ENCODE measurements at places on chromosomes 3 and 15.

DNA sequence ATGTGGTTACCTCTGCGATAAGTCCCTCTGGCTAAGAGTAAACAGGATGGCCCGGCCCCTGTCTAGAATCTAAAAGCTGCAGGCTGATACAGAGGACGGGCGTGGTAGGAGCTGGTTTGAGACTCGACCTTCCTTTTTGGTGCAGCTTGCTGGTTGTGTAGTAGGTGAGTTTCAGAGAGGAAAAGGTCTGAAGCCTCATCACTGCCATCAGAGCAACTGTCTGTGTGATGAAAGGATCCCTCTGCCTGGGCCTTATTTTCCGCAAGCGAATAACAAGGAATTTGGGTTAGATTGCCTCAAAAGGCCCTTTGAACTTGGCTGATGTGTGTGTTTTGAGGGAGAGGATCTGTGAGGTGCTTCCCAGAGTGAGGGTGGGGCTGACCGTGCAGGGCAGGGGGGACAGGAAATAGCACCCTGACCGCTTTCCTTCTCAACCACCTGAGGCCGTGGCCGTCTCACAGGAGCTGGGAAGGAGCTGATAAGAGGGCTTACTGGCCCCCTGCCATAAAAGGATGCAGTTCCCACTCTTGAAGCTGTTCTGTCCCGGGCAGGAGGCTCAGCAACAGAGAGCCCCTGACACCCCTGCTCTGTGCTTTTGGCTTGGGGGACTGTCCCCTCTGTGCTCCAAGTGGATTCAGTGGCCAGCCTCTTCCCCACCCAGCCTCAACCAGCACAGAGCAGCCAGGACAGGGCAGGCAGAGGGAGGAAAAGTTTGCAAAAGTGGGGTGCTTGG lies 45.6 kb upstream of the TFRC start:
- DNase-seq, result no peak

- DNase-seq, result no peak
These were observed 15.7 kb upstream of the TBC1D23 start for GRCh38 chr3:100245136-100245535.

DNA sequence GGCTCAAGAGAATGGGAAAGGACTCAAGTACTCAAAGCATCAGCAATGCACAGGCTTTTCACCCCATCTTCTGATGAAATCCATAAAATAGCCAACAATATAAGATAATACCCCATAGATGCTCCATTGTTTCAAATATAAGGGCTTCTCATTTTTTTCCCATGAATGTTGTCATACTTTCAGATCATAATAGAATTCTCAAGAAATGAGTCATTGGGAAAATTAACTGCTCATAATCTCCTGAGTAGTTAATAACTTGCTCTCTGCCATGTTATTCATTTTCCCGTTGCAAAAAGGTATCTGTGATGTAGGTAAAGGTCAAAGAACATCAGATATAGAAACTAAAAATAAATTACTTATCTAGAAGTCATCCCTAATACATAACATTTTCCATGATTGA lies 121.9 kb downstream of the NSUN3 start:
- DNase-seq, result no peak

- no peak for DNase-seq
These were observed 21.1 kb downstream of the OXNAD1 start for GRCh38 chr3:16286161-16286560.

- no peak for DNase-seq
These were observed 40.5 kb downstream of the IL5RA start for GRCh38 chr3:3069723-3070122.

- DNase-seq, result no peak
These were observed 32.6 kb upstream of the GYG1 start for GRCh38 chr3:148958696-148959095.

DNA sequence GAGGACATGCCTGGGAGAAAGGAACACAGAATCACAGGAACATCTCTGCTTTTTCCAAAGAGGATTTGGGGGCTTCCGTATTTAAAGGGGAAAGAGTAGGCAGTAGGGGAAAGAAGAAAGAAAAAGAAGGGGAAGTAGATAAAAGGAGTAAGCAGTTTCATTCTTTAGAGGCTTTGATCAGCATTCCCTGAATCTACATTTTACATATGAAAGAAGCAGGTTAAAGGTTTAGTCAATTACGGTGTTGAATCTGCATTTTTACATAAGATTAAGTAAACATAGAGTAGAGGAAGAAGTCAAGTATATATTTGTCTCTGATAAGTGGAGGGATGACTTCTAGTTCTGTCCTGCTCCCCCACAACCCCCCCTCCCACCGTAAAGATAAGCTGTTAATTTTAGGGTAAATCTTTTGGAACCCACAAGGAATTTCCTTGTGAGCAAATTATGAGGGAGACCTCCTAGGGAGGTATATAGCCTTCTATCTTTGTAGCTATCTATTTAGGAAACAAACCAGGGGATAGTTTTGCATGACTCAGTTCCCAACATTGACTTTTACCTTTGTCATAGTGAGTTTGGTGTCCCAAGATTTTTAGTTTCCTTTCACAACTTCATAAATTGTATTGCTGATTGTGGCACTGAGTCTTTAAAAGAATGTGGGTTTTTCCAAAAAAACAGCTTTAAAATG lies 8.7 kb upstream of the P2RY12 start:
- DNase-seq, result no peak

DNA sequence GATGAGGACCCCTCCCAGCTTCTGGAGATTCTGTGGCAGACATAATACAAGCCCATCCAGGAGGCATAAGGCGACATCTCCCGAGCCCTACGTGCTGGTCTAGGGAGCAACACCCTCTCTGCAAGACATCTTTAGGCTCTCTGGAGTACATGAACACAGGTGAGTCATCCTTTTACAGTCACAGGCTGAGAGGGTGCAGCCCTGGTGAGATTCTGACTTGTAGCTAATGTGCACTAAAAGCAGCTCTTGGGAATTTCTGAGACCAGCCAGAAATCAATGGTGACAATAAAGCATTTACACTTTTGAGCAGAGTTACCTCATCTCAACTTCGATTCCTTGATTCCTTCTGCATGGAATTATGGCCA lies 131.1 kb downstream of the XXYLT1 start:
- no peak for DNase-seq

DNA sequence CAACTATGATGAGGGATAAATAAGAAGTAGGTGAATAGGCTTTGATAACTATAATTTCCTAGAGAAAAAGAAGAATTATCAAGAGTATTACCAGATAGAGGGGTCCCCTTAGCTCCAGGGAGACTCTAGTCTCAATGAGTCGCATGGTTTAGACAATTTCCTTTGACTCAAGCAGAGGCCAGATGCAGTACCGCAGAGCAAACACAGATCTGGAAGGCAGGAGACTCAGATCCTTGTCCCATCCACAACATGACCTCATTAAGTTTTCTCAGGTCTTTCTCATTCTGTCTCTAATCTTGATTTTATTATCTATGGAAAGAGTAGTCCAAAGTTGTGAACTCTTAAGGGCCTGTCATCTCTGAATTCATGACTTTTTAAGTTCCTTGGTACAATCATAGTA lies 987.9 kb downstream of the NTRK3 start:
- DNase-seq, result no peak

DNA sequence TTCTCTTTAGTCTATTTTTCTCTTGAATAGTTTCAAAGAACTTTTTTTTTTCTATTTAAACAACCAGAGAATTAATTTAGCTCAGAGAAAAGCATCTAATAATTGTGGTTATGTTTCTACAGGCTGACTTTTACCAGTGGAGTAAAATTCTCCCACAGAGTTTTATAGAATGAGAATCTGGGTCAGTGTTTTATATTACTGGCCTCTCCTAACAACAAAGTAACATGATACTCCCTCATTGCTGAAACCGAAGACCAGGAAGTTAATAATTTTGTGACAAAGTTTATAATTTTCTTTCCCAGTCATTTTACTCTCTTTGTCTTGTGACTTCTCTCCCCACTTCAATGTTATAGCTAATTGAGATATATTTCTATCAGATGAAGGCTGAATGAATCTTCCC lies 946.9 kb downstream of the EPHA3 start:
- DNase-seq, result no peak

GRCh38 chr15:33200444-33200843 lies 5.9 kb upstream of the FMN1 start:
- DNase-seq, result no peak

DNA sequence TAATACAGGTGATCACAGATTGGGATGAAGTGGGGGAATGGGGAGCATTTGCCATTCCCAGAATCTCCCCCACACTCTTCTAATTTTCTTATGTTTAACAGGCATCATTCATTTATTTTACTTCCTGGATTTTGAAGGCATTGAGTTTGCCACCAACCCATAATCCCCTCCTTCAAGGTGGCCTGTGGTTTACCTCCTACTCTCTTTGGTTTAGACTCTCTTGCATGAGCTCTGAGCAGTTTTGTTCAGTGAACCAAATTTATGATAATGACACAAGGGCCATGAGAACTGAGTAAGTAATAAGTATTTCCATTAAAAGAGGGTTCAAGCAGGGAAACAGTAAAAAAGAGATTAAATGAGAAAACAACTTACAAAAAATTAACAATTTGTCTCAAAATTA lies 703.1 kb upstream of the CFAP20DC start:
- no peak for DNase-seq

DNA sequence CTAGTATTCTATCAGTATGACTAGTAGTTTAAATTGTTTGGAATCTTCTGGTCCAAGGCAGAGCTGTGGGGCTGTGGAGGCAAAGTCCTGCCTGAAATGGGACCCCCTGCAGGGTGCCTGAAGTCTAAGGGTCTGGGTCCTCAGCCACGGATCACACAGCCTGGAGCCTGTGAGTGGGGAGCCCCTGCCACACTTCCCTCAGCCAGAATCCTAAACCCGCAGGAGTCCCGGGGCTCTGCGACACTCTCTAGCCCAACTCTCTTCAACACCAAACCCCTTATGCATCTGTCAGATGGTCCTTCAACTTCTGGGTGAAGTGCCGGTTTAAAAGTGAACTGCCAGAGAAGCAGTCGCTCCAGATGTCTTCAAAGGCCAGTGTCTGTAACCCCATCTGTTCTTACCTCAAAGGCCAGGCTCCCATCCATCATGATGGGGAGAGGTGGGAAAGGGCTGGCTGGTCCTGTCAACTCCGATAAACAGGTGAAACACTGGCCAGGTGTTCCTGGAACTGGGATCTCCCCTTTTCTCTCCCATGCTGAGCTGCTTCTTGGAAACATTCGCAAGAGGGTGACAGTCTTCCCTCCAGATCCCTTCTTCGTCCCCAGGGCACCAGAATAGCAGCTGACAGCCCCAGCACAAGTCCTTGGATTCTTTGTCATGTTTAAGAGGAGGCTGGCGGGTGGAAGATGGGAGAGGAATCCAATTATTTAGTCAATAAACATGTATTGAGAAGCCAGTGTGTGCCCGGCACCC lies 45.6 kb downstream of the CPN2 start:
- DNase-seq, result no peak

- DNase-seq, result no peak
These were observed 169.6 kb downstream of the OPA1 start for GRCh38 chr3:193762657-193763056.

DNA sequence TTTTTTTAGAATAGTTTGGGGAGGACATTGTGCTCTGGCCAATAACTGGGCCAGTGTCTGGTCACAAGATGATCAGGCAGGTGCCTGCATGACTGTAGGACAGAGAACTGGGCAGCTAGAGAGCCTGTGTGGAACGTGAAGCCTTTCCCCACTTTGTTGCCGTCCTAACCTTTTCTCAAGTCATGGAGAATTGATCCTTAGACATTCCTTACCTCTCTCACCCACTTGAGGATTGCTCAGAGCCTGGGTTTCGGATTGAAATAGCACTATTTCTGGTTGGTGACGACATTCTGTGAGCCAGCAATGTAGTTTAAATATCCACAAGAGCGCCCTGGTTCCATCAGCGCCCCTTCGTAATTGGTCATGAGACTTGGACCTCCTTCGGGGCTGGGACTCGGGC lies 138.4 kb downstream of the IGF1R start:
- DNase-seq, result no peak

DNA sequence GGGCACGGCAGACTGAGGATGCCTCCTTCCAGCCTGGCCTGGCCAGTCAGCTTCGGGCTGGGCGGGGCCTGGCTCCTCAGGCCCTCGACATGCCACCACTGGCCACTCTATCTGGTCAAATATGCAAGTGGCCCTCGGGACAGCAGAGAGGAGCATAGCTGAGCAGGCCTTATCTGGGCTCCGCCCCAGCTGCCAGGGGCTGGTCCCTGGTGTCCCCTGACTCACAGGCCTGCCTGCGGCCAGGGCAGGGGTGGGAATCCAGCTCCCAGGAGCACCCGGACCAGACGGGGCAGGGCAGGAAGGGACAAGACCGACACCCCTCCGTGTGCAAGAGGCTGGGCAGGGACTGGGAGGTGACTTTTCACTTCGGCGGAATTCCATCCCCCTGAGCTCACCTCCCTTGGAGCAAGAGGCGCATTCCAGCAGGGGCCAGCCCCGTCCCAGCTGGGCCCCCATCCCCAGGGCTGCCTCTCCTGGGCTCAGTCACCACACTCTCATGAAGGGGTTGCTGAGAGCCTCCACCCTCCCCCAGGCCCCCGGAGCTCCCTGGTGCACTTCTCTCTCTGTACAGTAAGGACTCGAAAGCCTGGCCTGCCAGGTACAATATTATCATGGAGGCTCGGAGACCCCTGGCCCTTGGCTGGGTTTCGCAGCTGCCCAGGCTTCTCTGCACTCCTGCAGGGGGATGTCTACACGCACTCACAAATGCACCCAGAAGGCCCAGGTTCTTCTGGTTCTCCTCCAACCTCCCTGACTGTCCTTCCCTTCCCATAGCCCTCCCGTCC lies 29.5 kb downstream of the WNT7A start:
- no peak for DNase-seq

- peak; percentile 9 for DNase-seq
These were observed 779.5 kb downstream of the ROBO1 start for GRCh38 chr3:78988324-78988723.

GRCh38 chr15:60633426-60633968 lies 154.6 kb upstream of the ICE2 start:
- DNase-seq, result peak; percentile 38

DNA sequence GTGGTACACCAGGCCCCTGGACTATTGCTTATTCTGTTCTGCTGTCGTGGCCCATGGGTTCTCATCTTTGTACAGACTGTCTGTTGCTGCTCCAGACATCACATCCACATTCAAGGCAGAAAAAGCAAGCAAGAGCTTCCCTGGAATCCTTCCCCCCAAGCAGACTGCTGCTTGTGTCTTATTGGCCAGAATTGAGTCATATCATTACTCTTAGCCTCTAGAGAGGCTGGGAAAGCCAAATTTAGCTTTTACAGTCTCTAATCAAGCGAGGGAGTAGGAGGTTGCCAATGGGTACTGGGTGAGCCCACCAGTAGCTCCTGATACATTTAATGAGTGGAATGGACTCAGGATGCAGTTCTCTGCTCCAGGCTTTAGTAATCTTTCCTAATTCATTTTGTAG lies 39.4 kb downstream of the RAB6B start:
- no peak for DNase-seq

DNA sequence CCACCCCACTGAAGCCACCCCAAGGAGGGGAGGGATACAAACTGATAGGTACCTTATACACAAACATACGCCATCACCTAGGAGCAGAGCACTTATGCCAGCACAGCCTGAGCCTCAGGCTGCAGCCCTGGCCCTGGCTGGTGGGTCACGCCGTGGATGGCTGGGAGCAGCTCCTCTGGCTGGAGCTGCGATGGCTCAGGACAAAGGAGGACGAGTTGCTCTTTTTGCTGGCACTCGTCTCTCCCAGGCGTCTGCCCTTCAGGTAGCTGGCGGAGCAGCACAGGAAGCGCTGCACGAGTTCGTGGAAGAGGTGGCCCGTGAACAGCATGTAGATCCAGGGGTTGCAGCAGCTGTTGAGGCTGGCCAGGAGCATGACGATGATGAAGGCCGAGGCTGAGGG lies 16.6 kb downstream of the OXTR start:
- no peak for DNase-seq

GRCh38 chr3:169558371-169558770 lies 105.1 kb downstream of the MECOM start:
- no peak for DNase-seq

GRCh38 chr3:53024315-53024714 lies 21.6 kb downstream of the SFMBT1 start:
- DNase-seq, result no peak
